ENCODE measurements at places on chromosomes 1 and 21. TPM values are rescaled to one million over a fixed set of nuclear protein-coding genes. Genes with fewer than 3 reads are reported as not detected.

Gene RHOC
- total RNA-seq = 559 TPM

Gene E2F2
- 1.9 TPM for total RNA-seq

Gene FNBP1L
- total RNA-seq = 37.0 TPM

Gene PRKAB2
- 3.2 TPM for total RNA-seq

Gene AGL
- 7.0 TPM for total RNA-seq

Gene MATN1
- under 0.01 TPM for total RNA-seq

Gene SPATA1
- 0.13 TPM for total RNA-seq

Gene PRDM16
- total RNA-seq = not detected

Gene LMOD1
- total RNA-seq = under 0.01 TPM

Measured in dermis microvascular lymphatic vessel endothelial cell (primary cell).